ENCODE measurements at places on chromosomes 6 and 20. TPM values are rescaled to one million over a fixed set of nuclear protein-coding genes. Genes with fewer than 3 reads are reported as not detected.

Gene RAET1E
- not detected for total RNA-seq

Gene PHF3
- 37.2 TPM for total RNA-seq

Gene NFKBIE
- 61.5 TPM for total RNA-seq

Gene AK9
- total RNA-seq, result 6.0 TPM

Gene SNX3
- 114 TPM for total RNA-seq

Gene GNAS-AS1
- 0.07 TPM for total RNA-seq

Gene MICA
- 48.8 TPM for total RNA-seq

Gene PTCHD4
- total RNA-seq, result 3.4 TPM

Gene PPP1R14C
- total RNA-seq, result 37.0 TPM

Gene EDN3
- not detected for total RNA-seq

Gene SLC2A10
- 11.9 TPM for total RNA-seq

Gene FOXQ1
- total RNA-seq, result 6.9 TPM

Gene MACROD2
- 0.79 TPM for total RNA-seq

Gene B3GAT2
- not detected for total RNA-seq

Gene ASF1A
- 16.2 TPM for total RNA-seq

Gene CCM2L
- total RNA-seq, result not detected

Gene RAET1L
- 1.8 TPM for total RNA-seq

Gene PDE10A
- 13.0 TPM for total RNA-seq

Gene SASH1
- total RNA-seq, result 13.8 TPM

Gene GSTA1
- total RNA-seq, result not detected

Gene IP6K3
- 0.29 TPM for total RNA-seq

Gene ZNF311
- total RNA-seq, result 2.6 TPM

Gene MUCL3
- not detected for total RNA-seq

Gene EYS
- not detected for total RNA-seq

Gene TP53TG5
- not detected for total RNA-seq

Gene GPX5
- not detected for total RNA-seq

Gene SEL1L2
- not detected for total RNA-seq

Gene TRIM10
- not detected for total RNA-seq

Gene GHRH
- total RNA-seq, result not detected

Gene CDH26
- total RNA-seq, result 0.29 TPM

Gene UCKL1
- total RNA-seq, result 25.6 TPM

Gene POFUT1
- 44.3 TPM for total RNA-seq

Gene FNDC1
- total RNA-seq, result 1.3 TPM

Gene C6orf132
- 18.9 TPM for total RNA-seq

Gene KCNQ2
- 0.21 TPM for total RNA-seq

Gene R3HDML
- not detected for total RNA-seq

Gene CTCFL
- 0.41 TPM for total RNA-seq

Gene DACT2
- 0.84 TPM for total RNA-seq

Gene SCGN
- not detected for total RNA-seq

Gene GLP1R
- 0.17 TPM for total RNA-seq

Gene NDUFAF4
- 24.4 TPM for total RNA-seq

Gene HLA-DMA
- 4.7 TPM for total RNA-seq

Gene LINC00237
- not detected for total RNA-seq

Gene POPDC3
- 0.58 TPM for total RNA-seq

Gene HLA-DPA1
- total RNA-seq, result 0.48 TPM

Gene CYP21A2
- not detected for total RNA-seq

Gene SLC35D3
- total RNA-seq, result not detected

Gene LAMA5
- total RNA-seq, result 455 TPM

Gene C6orf58
- total RNA-seq, result not detected

Gene PGC
- total RNA-seq, result not detected

Gene TMEM200A
- total RNA-seq, result 17.1 TPM

Gene ETV7
- total RNA-seq, result 8.4 TPM

Gene DEF6
- total RNA-seq, result 3.2 TPM

Gene MTFR2
- total RNA-seq, result 1.6 TPM

Gene ULBP2
- 6.1 TPM for total RNA-seq
